Upper lobe of left lung (tissue), 6 donors: ENCODE measurements at places on chromosomes 16 and 17. TPM values are rescaled to one million over a fixed set of nuclear protein-coding genes. Genes with fewer than 3 reads are reported as not detected.

DNA sequence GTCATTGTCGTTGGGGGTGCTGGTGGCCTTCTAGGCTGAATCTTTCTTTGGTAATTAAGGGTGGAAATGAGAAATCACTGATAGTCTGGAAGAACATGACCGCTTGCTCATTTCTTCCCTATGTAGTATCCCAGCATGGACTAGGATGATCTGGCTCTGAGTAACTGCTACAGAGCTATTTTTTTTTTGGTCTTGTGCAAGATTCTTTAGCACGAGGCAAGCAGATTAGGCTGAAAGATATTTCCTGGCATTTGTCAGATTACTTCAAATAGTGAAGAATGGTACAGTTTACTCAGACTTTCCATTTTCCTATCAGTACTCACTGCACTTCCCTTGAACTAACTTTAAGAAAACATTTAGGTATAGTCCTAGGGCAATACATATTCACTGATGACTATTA is 89.0 kb downstream of the SYCE1L start:
- H3K4me1 ChIP-seq, result no peaks in the 10 kb centered on the region
- H3K36me3 ChIP-seq, result no peaks in the 10 kb centered on the region

Gene ARL4D
- 8.8 TPM for total RNA-seq

GRCh38 chr17:64378890-64379354 is 11.7 kb downstream of the PECAM1 start:
- H3K36me3 ChIP-seq, result peaks cover 28% of the 10 kb centered on the region
- H3K27me3 ChIP-seq, result no peaks in the 10 kb centered on the region
- no peak overlapping the region for H3K4me3 ChIP-seq
- H3K4me1 ChIP-seq, result peaks cover 75% of the 10 kb centered on the region
- H3K27ac ChIP-seq, result peak overlapping the region; percentile 54
- no peak for DNase-seq

- no peak overlapping the region for H3K27ac ChIP-seq
- no peaks in the 10 kb centered on the region for H3K27me3 ChIP-seq
- H3K4me3 ChIP-seq, result no peak overlapping the region
- no peak for DNase-seq
- H3K36me3 ChIP-seq, result no peaks in the 10 kb centered on the region
Observed at GRCh38 chr16:9843424-9844018, 338.7 kb downstream of the GRIN2A start.

Gene HOXB1
- not detected for total RNA-seq

DNA sequence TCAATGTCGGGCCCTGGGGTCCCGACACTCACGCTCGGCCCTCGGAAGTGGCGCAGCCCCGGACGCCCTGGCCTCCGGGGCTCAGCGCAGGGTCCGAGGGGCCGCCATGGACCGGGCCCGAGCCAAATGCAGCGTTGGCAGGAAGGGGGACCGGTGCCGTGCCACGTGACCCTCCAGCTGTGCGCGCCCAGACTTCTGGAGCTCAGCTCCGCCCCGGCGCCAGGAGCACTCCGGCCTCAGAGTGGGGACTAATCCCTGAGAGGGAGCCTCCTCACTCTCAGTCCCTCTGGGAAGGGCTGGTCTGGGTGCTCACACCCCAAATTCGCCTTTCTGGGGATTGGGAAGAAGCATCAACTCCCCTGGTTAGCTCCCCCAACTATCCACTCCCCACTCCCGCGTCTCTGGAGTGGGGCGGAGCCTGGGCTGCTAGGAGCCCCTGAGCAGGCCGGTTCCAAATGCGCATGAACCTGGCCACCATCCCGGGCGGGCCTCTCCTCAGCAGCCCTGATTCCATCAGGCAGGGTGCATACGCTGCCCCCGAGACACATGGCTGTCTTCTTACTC is at the start of gene B3GNT9:
TSS of gene B3GNT9 (minus strand) at position 166 of the 564 bp plus-strand sequence. CDS start 513 bp downstream, outside the sequence.
- peaks cover 30% of the 10 kb centered on the region for H3K4me1 ChIP-seq
- peak within 1 kb of the TSS; percentile 61 for H3K4me3 ChIP-seq
- peak within 1 kb of the TSS; percentile 84 for H3K27ac ChIP-seq
- DNase-seq, result peak; percentile 93
- peaks cover 4% of the 10 kb centered on the region for H3K27me3 ChIP-seq

DNA sequence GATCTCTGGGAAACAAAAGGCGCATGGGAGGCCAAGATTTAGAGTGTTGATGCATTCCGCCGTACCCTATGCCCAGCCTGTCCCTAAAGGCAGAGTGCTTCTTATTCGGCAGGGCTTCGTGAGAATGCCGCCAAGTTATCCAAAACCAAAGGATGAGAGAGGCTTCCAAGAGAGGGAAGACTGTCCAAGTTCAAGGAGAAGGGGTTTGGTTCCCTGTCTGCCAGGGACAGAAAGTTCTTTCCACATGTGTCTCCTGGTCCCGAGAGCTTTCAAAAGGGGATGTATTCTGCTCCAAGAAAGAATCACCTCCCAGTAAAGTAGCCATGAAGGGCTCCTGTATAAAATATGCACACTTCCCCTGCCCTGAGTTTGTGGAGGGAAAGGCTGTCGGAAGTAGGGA is 42.1 kb upstream of the CLEC18A start:
- H3K27me3 ChIP-seq, result no peaks in the 10 kb centered on the region
- no peak overlapping the region for H3K4me3 ChIP-seq
- no peaks in the 10 kb centered on the region for H3K4me1 ChIP-seq
- H3K36me3 ChIP-seq, result peaks cover 35% of the 10 kb centered on the region
- no peak for DNase-seq
- H3K27ac ChIP-seq, result no peak overlapping the region

- no peak for DNase-seq
- peak overlapping the region; percentile 97 for H3K27ac ChIP-seq
Observed at GRCh38 chr16:8867932-8868415, 832 bp downstream of the CARHSP1 start.

Gene OR1F1
- total RNA-seq, result not detected

DNA sequence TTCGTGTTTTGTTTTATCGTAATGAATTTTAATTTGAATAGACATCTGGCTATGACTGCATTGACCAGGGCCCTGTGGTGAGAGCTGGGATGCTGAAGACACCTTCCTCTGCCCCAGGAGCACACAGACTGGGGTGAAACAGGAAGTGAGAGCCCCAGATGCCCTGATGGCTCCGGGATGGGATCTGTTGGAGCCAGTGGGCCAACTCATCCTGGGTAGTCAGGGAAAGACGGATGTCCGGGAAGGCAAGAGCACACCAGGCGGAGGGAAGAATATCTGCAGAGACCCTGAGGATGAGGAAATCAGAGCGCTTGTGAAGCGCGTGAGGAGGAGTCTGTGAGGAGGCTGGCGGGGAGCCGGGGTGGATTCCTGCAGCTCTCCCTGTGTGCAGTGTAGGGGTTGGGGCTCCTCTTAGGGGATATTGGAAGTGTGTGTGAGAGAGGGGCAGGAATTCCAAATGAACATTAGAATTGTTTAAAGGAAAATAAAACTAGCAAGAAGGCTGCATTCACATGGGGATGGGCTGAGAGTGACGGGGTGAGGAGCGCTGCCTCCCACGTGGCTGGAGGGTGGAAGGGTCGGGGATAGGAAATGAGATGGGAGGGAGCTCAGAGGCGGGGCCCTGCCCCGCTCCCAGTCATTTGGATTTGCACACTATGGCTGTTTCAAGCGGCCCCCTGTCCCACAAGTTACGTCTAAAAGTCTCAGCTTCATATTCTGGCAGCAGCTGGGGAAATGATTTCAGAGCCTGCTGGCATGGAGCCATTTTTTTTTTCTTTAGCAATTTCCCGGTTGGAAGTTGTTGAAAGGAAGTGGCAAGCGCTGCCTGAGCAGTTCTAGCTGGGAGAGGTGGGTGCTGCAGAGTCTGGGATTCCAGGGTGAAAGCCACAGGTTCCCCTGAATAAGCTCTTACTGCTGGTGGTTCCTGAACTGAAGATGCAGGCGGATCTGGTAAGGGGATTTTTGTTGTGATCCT is 71.2 kb upstream of the LGALS9 start:
- H3K27me3 ChIP-seq, result no peaks in the 10 kb centered on the region
- peak overlapping the region; percentile 17 for H3K4me3 ChIP-seq
- DNase-seq, result no peak
- peak overlapping the region; percentile 63 for H3K27ac ChIP-seq

Gene SRCAP
- total RNA-seq, result 61.8 TPM

Gene FMNL1
- 89.4 TPM for total RNA-seq

DNA sequence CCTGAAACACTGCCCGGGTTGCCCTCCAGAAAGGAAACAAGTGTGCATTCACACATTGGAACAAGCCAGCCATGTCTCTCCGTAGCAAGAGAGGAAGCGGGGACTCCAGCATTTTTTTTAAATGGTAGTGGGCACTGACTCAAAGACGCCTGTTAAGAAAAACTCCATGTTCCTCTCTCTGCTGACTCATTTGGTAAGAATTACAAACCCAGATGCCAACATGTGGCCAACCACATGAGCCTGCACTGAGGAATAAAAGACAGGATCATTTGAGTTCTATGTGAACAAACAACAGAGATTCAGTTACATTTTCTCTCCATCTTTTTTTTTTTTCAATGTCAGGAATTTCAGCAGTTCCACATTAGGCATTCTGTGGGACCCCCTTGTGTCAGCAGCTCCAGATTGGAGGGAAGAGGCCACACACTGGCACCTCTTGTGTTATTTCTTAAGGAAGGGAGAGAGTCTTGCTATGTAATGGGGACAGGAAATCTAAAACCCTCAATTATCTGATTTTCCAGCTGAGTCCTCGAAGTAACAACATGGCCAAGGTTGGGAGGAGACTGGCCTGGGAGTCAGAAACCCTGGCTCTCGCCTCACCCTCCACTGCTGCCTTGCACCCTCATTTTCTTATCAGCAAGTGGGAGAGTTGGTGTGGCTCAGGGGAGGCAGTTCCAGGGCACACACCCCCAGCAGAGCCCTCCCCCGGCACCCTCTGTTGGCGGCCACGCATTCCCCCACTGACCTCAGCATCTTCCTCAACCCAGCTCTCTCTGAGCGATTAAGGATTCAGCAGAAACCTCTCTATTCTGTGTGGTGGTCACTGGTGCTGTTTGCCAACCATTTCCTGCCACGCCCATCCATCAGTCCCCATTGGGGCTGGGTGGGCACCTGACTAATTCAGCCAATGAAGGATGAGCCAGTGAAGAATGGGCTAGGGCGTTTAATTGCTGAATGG is 173.0 kb downstream of the FOXL1 start:
- DNase-seq, result no peak
- no peaks in the 10 kb centered on the region for H3K36me3 ChIP-seq
- H3K27me3 ChIP-seq, result no peaks in the 10 kb centered on the region
- no peak overlapping the region for H3K27ac ChIP-seq
- no peaks in the 10 kb centered on the region for H3K4me1 ChIP-seq

DNA sequence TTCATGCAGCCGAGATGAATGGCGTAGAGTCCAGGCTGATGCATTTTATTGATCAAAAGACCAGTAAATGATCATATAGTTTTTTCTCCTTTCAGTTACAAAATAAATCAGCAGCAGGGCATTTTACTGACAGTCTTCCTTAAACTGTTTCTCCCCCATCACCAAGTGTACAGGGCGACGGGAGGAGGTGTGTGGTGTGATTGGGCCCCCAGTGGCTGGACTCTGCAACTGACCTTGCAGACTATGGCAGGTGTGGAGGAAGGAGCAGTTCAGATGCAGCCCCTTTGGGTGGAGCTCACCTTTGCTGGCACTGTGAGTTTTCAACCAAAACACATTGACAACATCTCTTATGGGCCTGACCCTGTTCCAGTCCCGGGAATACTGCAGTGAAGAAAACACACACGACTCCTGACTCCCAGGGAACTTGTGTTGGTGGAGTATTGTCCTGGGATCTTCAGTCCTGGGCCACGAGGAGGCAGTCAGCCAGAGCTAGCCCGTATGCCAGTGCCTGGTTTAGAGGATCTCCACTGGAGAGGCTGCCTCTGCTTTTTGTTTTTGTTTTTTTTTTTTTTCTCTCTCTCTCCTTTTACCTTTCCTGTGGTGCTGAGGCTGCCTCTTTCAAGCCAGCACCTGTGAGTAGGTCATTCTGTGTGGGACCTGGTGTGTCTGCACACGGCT is 29.8 kb downstream of the KIAA0513 start:
- H3K27ac ChIP-seq, result peak overlapping the region; percentile 8
- H3K36me3 ChIP-seq, result no peaks in the 10 kb centered on the region
- no peaks in the 10 kb centered on the region for H3K27me3 ChIP-seq
- DNase-seq, result no peak

Gene SOX8
- total RNA-seq, result 0.20 TPM

Gene TOB1
- total RNA-seq, result 16.0 TPM

DNA sequence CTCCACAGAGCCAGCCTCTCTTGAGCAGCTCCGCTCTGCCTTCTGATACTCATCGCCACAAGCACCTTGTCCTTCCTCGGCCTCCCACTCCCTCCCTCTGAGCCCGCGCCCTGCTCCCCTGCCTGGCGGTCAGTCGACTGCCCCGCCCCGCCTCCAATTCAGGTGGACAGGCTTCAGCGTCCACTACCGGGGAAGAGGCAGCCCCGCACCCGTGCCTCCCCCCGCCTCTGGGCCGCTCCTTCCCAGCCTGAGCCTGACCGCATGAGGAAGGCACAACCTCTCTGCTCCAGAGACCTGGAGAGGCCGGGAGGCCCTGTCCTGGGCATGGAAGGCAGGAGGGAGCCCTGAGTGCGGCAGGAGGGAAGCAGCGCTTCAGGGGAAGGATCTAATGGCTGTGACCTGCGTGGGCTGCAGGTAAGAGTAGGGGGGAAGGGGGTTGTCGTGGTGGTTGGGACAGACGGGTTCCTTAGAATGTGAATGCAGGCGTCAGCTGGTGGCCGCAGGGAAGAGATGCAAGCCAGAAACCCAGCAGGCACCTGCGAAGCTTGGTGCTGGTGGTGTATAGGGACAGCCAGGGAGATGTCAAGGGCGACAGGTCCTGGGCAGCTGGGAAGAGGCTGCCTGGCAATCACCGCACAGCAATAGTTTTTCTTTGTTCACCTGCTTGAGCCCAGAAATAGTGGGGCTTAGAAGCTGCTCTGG is 3.0 kb upstream of the SLC6A4 start:
- H3K36me3 ChIP-seq, result no peaks in the 10 kb centered on the region
- peak overlapping the region; percentile 70 for H3K27ac ChIP-seq
- H3K27me3 ChIP-seq, result peaks cover 21% of the 10 kb centered on the region
- peak overlapping the region; percentile 55 for H3K4me3 ChIP-seq
- peak; percentile 69 for DNase-seq

DNA sequence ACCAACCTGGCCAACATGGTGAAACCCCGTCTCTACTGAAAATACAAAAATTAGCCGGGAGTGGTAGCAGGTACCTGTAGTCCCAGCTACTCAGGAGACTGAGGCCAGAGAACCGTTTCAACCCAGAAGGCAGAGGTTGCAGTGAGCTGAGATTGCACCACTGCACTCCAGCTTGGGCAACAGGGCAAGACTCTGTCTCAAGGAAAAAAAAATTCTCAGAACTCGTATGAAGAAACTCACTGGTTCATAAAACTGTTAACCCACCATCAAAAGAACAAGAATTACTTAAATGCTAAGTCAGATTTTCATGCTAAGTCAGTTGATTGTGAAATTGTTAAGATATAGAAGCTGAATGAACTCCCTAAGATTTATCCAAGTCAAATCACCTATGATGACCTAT is 31.3 kb downstream of the SLC39A11 start:
- H3K27ac ChIP-seq, result no peak overlapping the region
- DNase-seq, result no peak
- H3K4me3 ChIP-seq, result no peak overlapping the region
- H3K36me3 ChIP-seq, result no peaks in the 10 kb centered on the region
- H3K4me1 ChIP-seq, result no peaks in the 10 kb centered on the region

GRCh38 chr17:19383681-19384470 is 3.1 kb downstream of the MFAP4 start:
- DNase-seq, result no peak
- H3K27me3 ChIP-seq, result no peaks in the 10 kb centered on the region
- H3K27ac ChIP-seq, result peak overlapping the region; percentile 76
